T47D (cell line): ENCODE measurements at places on chromosomes 12 and 14.

- DNase-seq: no peak
These were observed 9.6 kb downstream of the TMEM30B start for GRCh38 chr14:61271552-61271951.

- no peak for DNase-seq
These were observed 20.7 kb upstream of the SDR39U1 start for GRCh38 chr14:24463017-24463883.

DNA sequence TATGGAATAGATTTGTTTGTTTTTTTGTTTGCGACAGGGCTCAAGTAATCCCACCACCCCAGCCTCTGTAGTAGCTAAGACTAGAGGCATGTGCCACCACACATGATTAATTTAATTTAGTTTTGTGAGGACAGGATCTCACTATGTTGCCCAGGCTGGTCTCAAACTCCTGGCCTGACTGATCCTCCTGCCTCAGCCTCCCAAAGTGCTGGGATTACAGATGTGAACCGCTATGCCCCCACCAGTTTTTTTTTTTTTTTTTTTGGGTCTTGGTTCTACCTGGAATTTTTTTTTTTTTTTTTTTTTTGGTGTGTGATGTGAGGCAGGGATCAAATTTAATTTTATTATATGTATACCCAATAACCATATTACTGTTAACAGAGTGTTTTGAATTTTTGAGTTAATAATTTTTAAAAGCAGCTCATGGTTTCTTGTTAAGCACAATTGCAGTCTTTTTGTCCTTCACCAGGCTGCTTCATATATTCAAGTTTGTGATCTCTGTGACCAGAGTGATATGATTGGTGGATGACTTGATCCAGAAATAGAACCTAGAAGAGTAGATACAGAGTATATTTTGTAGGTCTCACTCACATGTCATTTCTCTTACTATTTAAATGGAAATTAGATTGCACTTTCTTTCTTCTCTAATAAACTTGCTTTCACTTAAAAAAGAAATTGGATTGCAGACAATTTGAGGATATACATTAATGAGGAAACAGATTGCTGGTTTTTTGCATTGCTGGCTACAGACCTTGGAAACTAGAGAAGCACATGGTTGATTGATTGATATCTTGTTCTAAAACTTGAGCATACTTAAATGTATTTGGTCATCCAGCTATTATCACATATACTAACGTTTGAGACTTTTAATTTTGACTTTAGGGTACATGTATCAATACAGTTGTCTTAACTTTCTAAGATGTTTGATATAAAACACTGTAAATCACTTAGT, 13.2 kb downstream of the ADIPOR2 start:
- no peak for DNase-seq

- DNase-seq: no peak
These were observed 43.9 kb upstream of the GNPNAT1 start for GRCh38 chr14:52835122-52835903.

- DNase-seq: peak; percentile 33
These were observed 470.8 kb downstream of the NELL2 start for GRCh38 chr12:44405297-44405696.

- DNase-seq: no peak
These were observed 216.2 kb upstream of the CAND1 start for GRCh38 chr12:67052981-67053380.

GRCh38 chr12:118183711-118184110, 47.8 kb downstream of the PEBP1 start:
- DNase-seq: no peak
